Stimulated activated CD4-positive, alpha-beta T cell treated with anti-CD3 and anti-CD28 coated beads, Interleukin-15, amount 100 ng/mL, for 24 hours (primary cell): ENCODE measurements at places on chromosomes 4 and X.

DNA sequence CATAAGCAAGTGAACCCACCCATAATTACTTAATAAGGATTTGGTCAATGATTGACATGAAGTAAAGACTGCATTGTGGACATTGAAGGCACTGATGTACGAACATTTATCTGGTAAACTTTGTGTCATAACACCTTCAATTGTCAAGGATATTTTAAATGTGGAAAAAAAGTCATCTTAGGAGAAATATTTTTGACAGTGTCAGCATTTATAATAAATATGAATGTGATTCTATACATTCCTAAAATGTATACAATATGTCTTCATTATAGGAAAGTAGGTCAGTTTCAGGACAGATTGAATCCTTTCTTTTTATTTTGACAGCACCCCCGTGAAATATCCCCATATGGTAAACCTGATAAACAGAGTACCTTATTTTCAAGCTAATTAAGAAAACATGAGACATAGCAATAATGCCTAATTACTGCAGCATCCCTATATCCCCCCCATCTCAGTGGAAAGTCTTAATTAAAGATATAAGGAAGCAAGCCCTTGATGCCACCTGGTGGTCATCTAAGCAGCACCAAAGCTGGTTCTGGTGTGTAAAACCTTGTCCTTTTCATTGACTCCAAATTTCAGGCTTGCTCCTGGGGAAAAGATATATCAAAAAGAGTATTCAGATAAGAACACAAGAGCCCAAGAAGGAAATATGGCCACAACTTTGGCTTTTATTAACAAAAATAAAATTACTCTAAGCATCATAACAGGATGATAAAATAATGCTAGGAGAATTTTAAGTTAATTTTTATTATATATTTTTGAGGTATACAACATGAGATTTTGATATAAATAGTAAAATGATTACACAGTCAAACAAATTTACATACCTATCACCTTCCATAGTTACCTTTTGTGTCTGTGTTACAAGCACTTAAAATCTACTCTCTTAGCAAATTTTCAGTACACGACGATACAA is 379.7 kb downstream of the TLL1 start:
- DNase-seq = no peak

GRCh38 chr4:71855944-71856343 is 72.1 kb upstream of the GC start:
- DNase-seq = no peak

DNA sequence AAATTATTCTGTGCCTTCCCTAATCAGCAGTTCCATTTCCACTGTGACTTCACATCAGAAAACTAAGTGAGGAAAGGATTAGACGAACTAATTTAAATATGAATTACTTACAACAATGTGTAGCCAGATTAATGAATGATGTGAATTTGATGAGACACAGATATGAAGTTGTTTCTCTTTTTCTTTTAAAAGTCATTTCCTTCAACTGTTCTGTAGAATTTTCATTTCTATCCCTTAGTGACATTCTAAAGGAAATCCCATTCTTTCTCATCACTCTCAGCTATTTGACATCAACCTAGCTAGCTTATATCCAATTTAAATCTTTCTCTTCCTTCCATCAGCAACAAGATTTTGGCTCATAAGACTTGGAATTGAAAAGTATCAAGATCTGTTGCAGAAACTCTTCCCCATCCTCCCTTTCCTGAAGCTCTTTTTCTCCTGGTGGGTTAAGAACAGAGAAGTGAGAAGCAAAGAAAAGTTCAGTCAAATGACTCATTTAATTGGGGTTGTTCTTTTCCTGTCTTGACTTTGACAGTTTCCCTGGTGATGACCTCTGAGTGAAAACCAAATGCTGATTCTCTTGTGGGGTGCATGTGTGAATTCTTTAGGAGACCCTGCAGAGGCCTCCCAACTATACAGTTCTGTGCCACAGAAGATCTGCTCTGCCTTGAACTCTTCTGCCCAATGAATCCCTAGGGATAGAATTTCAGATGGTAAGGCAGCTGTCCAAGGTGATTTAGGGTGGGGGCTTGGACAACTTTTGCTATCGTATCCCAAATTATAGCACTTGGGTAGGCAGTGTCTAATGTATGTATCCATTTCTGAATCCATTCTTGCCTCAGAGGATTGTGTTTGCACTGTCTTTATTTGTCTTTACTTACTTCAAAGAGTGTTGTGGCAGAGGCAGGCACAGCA is 232.5 kb upstream of the GPRIN3 start:
- no peak for DNase-seq

DNA sequence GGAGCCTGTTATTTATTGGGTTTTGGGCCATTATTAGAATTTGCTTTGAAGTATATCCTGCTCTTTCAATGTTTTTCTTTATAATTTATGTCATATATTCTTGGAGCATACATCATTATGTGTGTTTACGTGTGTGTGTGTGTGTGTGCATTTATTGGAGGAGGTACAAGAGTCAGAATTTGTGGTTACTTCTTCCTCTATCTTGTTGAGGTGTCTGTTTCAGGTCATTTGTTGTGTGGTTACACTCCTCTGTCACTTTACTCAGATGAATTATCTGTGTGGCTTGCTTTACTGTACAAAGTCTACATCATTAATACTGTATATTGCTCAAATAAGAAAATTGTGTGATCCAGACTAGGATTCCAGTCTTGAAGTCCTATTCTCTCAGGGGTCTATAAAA is 1957.4 kb upstream of the TENM3 start:
- no peak for DNase-seq

DNA sequence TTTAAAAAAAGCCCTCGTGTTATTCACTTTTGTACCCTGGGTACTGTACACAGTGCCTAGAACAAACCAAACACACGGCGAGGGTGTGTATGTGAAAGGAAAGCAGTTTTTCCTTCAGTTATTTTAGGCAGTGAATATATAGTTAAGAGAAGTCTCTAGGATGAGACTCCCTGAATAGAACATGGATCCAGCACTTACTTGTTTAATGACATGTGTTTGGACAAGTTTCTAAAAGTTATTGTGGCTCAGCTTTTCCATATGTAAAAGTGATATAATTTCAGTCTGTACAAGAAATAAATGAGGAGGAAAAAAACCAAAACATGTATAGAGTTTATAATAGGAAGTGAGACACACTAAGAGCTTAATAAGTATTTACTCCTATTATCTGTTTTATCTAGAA is 273.2 kb downstream of the ADGRL3 start:
- no peak for DNase-seq

- DNase-seq = peak; percentile 1
Observed at GRCh38 chrX:147803948-147804347, 107.8 kb upstream of the FMR1 start.

DNA sequence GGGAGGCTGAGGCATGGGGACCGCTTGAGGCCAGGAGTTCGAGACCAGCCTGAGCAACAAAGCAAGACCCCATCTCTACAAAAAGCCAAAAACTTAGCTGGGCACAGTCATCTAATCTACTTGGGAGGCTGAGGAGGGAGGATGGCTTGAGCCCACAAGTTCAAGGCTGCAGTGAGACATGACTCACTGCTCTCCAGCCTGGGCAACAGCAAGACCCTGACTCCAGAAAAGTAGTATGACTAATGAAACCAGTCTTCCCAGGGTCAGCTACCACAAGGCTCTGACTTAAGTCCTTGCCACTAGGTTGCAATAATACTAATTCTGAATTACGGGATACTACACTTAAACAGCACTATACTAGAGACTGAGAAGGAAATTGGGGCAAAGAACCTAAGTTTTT is 33.1 kb downstream of the ERVMER34-1 start:
- DNase-seq = peak; percentile 39

- DNase-seq = no peak
Observed at GRCh38 chr4:75207902-75208301, 275.0 kb downstream of the PARM1 start.

GRCh38 chrX:126272795-126273497 is 106.9 kb upstream of the DCAF12L2 start:
- DNase-seq = no peak

GRCh38 chr4:6855692-6856297 is 53.8 kb upstream of the TBC1D14 start:
- DNase-seq = peak; percentile 29

DNA sequence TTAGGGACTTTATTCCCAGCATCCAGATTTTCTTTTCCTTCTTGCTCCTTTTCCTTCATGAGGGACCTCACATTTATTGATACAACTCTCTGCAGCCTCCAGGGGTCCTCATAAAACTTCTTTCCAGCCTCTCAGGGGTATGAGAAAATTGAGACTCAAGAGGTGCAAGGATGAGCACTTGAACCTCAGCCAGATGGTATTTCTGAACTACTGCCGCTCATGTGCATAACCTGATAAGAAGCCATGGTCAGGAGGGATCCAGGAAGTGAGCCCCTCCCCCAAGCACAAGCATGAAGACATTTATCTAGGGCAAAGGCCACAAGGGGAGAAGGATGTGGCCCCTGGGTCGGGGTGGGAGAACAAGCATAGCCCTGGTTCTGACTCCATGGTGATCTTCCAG is 73.3 kb downstream of the TSPAN7 start:
- no peak for DNase-seq

- no peak for DNase-seq
Observed at GRCh38 chrX:40418146-40418812, 162.5 kb upstream of the ATP6AP2 start.

DNA sequence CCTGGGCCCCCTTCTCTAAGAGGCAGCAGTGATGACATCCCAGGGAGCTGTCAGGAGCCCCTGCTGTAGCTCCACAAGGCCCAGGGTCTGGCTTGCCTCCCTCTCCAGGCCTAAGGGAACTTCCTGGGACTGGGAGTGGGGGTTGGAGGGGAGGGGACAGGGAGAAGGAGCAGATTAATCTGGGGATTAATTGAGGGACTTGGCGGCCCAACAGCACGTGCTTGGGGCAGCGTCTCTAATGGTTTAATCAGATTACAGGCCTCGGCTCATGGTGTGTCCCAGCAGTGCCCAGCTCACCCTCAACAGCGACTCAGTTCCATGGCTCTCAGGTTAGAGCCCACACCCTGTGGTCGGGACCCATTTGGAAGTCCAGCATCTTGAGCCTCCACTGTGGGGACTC is 47.9 kb downstream of the EFNB1 start:
- DNase-seq = no peak

GRCh38 chr4:185838514-185839193 is 26.7 kb upstream of the SORBS2 start:
- no peak for DNase-seq

DNA sequence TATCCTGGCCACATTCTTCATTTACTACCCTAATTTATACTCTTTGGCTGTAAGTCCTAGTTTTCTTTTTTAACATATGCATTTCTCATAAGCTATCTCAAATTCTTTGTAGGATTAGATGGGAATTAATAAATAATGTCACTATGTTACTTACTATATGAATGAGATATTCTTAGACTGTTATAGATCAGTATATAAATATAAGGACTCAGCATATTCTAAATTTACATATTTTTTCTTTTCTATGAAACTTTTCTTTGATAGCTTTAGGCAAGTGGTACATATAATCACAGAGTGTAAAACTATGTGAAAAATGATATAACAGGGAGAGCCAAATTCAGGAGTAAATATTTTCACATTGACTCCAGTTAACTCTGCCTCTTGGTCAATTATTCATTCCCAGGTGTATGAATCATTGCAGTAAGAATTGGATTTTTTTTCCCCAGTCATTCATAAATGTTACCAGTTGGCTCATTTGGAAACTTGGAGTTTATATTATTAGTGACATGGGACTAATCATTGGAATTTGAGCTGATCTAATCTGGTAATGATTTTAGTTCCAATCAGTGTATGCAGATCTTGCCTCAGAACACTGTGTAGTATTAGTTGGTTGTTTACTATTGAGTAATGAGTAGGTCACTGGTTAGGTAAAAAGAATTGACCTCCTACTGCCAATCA is 25.3 kb downstream of the FHIP1A start:
- no peak for DNase-seq

DNA sequence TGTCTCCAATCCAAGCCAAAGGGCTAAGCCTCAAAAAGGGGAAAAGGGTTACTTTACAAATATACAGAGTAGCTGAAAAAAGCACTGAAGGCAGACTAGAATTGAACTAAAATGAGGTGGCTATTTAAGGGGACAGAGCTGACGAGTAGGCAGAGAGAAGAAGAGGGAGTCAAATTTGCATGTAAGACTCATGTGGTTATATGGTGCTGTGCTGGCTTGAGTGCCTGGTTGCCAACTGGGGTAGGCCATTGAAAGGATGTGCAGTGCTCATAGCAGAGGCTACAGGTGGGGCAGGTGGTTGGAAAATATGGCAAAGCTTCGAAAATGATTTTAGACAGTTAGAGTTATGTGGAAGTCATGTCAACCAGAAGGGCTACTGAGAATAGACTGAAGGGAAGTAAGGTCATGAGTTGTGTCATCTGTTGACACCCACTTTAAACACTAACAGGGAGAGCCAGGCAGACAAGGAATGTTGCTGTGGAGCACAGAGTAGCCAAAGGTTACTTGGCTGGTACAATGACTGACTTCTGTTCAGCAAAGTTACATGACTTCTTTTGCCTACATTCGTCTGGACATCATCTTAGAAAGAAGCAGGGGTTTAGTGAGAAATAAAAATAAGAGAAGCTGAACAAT is 1210.4 kb downstream of the ADGRL3 start:
- DNase-seq = no peak

DNA sequence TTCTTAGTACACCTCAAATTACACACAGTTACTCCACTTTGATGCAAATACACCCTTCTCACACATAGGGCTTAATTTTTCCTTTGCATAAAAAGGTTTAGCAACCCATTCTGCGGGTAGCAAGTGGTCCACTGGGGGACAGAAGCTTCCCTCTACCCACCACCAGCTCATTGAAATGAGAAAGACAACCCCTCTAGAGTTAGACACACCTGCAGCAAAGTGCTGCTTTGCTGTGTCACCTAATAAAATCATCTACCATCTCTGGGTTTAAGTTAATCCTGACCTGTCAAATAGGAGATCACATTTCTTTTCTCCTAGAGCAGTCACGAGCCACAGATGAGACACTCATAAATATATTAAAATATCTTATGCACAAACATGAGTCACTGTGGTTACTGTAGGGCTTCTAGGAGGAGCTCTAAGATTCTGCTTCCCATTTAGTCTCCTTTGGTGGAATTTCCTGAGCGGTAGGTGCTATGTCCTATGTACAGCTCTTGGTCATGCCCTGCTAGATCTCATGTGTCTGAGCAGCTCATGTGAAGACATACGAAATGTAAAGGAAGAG is 11.9 kb downstream of the BMX start:
- no peak for DNase-seq
